ENCODE measurements at places on chromosomes 2 and 18.

DNA sequence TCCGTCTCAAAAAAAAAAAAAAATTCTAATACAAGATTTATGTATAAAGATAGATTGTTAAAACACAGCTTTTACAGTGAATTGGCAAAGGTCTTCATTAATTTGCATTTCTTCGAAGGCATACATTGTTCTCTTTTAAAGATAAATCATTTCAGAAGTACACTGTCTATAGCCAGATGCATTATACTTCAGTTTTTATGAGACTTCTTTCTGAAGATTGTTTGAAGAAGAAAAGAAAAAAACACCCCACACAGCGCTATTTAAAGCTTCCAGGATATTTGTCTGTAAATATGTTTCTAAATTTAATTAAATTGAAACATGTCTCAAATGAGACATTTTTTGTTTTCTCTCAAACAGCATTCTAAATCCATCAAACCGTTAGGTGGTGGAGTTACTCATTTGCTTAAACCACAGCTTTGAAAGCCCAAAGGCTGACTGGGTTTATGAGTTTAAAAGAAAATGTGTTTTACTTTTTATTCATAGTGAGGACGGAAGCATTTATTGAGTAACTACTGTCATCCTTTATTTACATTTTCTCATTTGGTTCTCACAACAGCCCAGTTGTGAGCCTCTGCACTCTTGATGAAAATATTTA, 42.4 kb upstream of the C1GALT1C1L start:
- DNase-seq = no peak

DNA sequence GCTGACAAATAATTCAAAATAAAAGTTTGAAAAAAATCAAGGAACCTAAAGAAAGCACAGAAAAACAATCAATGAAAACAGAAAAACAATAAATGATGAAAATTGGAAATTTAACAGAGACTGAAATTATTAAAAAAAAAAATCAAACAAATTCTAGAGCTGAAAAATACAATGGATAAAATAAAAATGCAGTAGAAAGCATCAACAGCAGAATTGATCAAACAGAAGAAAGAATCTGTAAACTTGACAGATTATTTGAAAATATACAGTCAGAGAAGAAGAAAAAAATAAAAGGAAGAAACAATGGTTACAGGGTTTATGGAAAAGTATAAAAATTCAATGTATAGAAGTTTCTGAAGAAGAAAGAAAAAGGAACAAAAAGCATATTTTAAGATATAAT, 16.2 kb downstream of the SERPINB4 start:
- DNase-seq = no peak

- no peak for DNase-seq
These were observed 395.9 kb downstream of the THSD7B start for GRCh38 chr2:137161250-137161649.

DNA sequence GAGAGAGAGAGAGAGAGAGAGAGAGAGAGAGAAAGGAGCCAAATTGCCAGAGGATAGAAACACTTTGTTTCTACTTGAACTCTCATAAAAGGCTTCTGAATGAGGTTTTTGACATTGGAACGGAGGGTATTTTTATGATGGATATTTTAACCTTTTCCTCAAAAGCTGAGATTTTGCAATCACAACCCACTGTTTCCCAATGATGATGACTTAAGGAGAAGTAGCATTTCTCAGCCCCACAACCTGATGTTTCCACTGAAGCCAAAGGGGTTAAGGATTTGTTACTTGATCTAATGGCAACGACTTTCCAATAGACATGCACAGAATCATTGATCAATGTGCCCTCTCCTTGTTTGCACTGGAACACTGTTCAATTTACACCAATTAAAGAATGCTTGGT, 67.1 kb upstream of the POU3F3 start:
- DNase-seq = no peak

DNA sequence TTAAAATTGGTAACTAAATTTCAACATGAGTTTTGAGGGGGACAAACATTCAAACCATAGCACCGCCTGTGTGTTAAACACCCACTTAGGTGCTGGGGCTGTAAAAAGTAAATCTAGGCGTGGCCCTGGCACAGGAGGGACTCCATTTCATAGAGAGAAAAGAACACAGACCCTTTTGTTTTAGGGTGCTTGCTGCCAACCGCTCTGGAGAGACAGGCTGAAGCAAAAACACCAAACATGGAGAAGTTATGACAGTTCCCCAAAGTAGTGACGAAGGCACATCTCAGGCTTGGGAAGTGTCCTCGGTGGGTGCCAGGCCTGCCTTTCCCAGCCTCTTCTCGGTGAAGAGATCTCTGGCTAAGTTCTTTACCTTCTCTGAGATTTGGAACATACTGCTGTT, 5.1 kb downstream of the ACTG2 start:
- DNase-seq = no peak

- DNase-seq = no peak
These were observed 27.8 kb downstream of the SPIRE1 start for GRCh38 chr18:12630136-12630535.
